ENCODE measurements at places on chromosomes 2 and 18.
A peak's percentile ranks its signal among the peaks of the same experiment; 100 is the strongest.

GRCh38 chr2:169619946-169620345 is 35.8 kb downstream of the PPIG start:
- DNase-seq: no peak

- DNase-seq: no peak
Measured at GRCh38 chr2:160889439-160890170, 270.6 kb upstream of the TANK start.

DNA sequence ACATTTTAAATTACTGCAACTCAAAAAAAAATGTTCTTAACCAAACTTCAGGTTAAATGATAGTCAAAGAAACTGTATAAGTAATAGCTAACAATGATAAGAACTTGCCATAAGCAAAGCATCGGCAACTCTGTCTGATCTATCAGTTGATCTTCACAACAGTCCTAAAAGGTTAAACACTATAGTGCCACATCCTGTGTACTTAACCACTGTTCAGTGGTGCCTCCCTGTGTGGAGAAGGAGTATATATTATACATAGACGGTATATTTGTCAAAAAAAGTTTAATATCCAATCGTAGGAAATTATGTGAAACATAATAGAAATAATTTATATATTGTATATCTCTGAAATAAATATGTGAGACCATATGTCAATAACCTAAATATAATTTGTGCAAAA is 13.0 kb downstream of the DTNA start:
- DNase-seq: no peak

DNA sequence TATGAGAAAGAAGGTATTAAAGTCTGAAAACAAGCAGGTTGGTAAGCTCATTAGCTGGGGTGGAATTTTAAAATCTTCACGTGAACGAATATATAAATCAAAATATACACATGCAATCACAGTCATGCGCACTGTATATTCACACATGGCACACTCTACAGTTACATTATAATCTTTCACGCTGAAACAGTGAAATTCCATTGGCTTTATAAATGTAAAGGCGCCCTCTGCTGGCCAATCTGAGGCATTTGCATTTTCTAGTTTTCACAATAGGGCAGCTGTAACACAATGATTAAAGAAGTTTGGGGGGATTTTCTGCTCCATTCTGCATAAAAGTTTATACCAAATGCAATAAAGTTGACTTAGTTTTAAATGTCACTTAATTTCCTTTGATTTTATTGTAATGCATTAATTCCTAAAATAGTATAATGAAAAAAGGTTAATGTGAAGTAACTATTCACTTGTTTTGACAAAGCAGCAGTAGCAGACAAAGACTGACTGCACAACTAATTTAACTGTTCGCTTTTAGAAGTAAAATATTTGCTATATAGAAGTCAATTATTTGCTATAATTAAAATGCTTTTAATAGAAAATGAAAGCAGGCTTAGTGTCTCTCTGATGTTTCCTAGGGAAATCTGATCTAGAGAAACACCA is 17.2 kb downstream of the IFIH1 start:
- DNase-seq: peak; percentile 84

DNA sequence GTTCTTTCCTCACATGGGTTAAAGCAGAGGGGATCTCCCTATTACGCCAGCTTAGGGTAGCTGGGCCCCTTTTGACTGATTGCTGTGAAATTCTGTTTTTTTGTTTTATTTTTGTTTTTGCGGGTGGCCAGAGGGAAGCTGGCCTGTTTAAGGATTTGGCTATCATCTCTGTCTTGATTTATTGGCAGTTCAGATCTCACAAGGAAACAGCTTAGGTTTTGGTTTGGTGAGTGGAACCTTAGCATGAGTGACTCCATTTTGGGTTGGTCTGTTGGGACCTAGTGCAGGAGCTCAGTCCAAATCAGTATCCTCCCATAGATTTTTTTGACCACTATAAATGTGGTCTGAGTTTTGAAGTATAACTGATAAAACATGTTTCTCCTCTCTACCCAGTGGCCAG is 25.6 kb upstream of the NTSR2 start:
- no peak for DNase-seq

- DNase-seq: no peak
Measured at GRCh38 chr18:9431296-9431695, 44.0 kb upstream of the RALBP1 start.

GRCh38 chr18:62506495-62507143 is 16.2 kb upstream of the ZCCHC2 start:
- no peak for DNase-seq

DNA sequence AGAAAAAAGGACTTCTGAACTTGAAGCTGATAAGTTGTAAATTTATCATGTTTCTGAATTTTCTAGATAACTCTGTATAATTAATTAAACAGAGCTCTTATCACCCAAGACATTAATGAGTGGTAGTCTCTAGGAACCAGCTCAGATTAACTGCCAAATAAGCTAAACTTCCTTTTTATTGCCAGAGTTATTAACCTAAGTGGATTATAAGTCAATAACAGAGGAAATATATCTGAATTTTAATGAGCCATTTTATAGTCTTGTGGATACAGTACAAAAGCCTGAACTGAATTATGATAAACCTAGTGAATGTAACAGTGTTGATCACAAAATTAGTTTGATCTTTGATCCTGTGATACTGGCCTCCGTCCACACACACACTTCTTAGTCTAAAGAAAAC is 111.5 kb downstream of the COMMD1 start:
- no peak for DNase-seq

DNA sequence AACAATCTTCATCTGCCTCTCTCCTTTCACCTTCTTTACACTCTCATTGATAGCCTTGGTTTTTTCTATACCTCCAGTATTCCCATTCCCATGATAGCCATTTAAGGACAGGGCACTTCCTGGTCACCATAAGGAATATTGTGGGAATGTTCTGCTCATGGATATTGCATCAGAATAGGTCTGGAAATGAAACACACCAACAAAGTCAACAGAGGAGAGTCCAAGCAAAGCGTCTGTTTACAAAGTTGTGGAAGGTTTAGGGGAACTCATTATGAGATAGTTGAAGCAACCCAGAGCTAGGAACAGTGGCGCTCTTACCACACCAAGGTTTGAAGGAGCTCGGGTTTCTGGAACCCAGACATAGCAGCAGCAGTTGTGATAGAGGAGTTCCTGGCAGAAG is 150.3 kb upstream of the TNP1 start:
- no peak for DNase-seq

DNA sequence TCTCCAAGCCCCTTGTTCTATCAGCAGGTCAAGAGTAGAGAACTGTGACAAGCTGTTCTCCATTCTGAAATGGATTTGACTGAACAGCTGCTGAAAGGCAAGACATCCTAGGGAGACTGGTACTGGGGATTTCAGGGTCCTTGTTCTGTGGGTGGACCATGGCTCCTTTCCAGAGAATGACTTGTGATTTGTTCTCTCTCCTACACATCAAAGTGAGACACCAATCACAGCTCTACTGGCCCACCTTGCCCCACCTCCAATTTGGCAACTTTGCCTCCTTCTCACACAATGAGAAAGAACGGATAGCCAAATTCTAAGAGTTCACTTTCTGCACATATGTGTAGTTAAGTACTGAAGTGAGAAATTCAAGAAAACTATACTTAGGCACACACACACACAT is 67.4 kb downstream of the BCL11A start:
- DNase-seq: no peak

GRCh38 chr18:1513519-1513918 is 608.8 kb downstream of the ADCYAP1 start:
- DNase-seq: no peak

GRCh38 chr2:199940373-199940772 is 14.9 kb downstream of the TYW5 start:
- DNase-seq: no peak

- DNase-seq: no peak
Measured at GRCh38 chr18:71107244-71107643, 818.4 kb downstream of the SOCS6 start.

GRCh38 chr2:5519286-5519685 is 172.9 kb upstream of the SOX11 start:
- no peak for DNase-seq

DNA sequence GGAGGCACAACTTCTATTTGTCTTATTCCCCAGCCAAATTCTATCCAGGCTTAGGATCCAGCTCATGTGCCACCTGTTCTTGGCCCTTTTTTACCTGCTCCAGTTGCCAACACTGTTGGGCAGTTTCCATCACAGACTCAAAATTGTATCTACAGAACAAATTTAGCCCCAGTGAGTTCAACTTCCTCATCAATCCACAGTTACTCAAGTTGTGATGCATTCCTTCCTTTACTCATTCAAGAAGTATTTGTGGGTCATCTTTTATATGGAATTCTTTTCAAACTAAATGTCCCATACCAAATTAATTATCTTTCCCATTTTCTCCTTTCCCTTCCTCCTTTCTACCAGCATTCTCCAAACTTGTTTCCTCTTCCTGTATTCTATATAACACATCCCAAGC is 12.7 kb upstream of the DDX18 start:
- DNase-seq: no peak

- DNase-seq: no peak
Measured at GRCh38 chr2:160282063-160282580, 82.0 kb upstream of the ITGB6 start.

GRCh38 chr2:97997784-97998392 is 2.1 kb upstream of the TMEM131 start:
- peak; percentile 60 for DNase-seq

- DNase-seq: no peak
Measured at GRCh38 chr2:7612969-7613368, 695.8 kb downstream of the RNF144A start.

Data from eye (tissue), 1 donor.